ENCODE measurements at places on chromosomes 7 and 10.

DNA sequence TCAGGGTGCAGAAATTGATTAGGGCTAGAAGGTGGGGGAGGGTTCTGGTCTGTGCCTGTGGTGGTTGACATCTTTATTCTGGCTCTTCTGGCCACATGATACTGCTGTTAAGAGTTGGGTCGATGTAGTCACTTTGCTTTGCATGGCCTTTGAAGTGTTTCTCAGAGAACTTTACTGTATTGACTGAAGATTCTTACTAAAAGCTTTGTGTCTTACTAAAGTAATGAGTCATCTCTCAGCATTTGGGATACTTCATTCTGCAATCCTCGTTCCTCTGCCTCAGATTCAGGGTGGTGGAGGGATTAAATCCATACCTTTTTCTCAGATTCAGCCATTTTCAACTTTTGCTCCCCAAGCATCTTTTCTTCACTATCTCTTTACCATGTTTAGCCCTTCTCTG lies 38.6 kb downstream of the STEAP4 start:
- no peaks in the 10 kb centered on the region for H3K4me1 ChIP-seq
- no peak overlapping the region for H3K4me3 ChIP-seq
- no peaks in the 10 kb centered on the region for H3K27me3 ChIP-seq
- no peak overlapping the region for H3K27ac ChIP-seq
- DNase-seq: no peak
- no peaks in the 10 kb centered on the region for H3K36me3 ChIP-seq

- H3K4me3 ChIP-seq: no peak overlapping the region
- H3K27ac ChIP-seq: no peak overlapping the region
- H3K36me3 ChIP-seq: no peaks in the 10 kb centered on the region
- no peaks in the 10 kb centered on the region for H3K4me1 ChIP-seq
Observed at GRCh38 chr10:120426306-120426705, 30.7 kb upstream of the PLPP4 start.

GRCh38 chr7:114156178-114156577 lies 237.4 kb upstream of the PPP1R3A start:
- DNase-seq: no peak
- H3K36me3 ChIP-seq: no peaks in the 10 kb centered on the region
- no peaks in the 10 kb centered on the region for H3K27me3 ChIP-seq
- no peak overlapping the region for H3K27ac ChIP-seq
- no peak overlapping the region for H3K4me3 ChIP-seq

- H3K4me3 ChIP-seq: no peak overlapping the region
- DNase-seq: no peak
- peaks cover 30% of the 10 kb centered on the region for H3K27me3 ChIP-seq
- H3K27ac ChIP-seq: no peak overlapping the region
Observed at GRCh38 chr10:49353895-49354566, 41.9 kb downstream of the DRGX start.

All from effector memory CD8-positive, alpha-beta T cell (primary cell).